ENCODE measurements at places on chromosomes 11 and 22. TPM values are rescaled to one million over a fixed set of nuclear protein-coding genes. Genes with fewer than 3 reads are reported as not detected.
A peak's percentile ranks its signal among the peaks of the same experiment; 100 is the strongest.

Gene DDI1
- total RNA-seq: not detected

DNA sequence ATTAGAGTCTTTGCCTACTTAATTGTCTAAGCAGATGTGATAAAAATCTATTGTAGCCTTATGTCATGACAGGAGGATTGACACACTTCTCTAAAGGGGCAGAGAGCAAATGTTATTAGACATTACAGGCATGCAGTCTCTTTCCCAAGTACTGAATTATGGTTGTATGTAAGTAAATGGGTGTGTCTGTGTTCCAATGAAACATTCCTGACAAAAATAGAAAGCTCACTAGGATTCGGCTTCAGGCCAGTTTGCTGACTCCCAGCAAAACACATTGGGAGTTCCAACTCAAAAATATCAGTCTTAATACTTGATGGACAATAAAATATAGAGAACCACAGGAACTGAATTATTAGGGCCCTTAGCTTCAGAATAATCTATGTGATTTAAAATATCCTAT lies 1480.4 kb downstream of the FAM181B start:
- DNase-seq: no peak

Gene SLC35F2
- 27.0 TPM for total RNA-seq

Gene SCGB2A2
- total RNA-seq: not detected

- DNase-seq: no peak
Observed at GRCh38 chr11:119011476-119012053, 6.6 kb downstream of the RPS25 start.

DNA sequence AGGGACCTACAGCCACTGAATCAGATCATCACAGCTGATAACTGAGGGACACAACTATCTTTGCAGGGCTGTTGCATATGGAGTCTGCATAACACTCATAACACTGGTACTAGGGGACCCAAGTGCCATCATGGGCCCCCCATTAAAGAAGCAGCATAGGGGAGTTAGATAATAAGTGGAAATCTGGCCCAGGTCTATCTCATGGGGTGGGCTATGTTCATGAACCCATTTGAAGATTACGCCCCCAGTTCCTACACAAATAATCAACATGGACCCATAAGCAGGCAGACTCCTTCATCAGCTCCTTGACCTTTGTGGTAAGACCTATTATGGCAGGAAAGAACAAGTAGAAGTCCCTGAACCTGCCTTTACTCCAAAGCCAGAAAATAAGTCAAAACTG lies 48.8 kb downstream of the ASCL2 start:
- no peak for DNase-seq

GRCh38 chr11:15826826-15827225 lies 529.5 kb downstream of the SOX6 start:
- peak; percentile 11 for DNase-seq

GRCh38 chr11:2482204-2482603 lies 37.4 kb downstream of the KCNQ1 start:
- DNase-seq: no peak

GRCh38 chr11:102318469-102318868 lies 1.2 kb downstream of the BIRC3 start:
- peak; percentile 41 for DNase-seq

- no peak for DNase-seq
Observed at GRCh38 chr11:12715941-12716340, 41.7 kb downstream of the TEAD1 start.

DNA sequence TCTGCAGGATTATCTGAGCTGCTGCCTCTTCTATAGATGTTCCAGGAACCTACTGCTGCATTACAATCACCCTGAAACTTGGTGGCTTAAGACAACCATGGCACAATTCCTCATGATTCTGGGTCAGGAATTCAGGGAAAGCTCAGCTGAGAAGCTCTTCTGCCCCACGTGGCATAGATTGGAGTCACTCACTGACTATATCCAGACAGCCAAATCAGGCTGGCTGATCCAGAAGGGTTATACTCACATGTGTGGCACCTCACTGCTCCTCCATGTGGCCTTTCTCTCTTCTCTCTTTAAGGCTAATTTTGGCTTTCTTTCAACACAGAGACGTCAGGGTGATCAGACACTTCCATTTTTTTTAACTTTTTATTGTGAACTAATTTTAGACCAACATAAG lies 125.5 kb downstream of the BBOX1 start:
- DNase-seq: no peak

Gene TRIM49
- not detected for total RNA-seq

Measured in activated naive CD4-positive, alpha-beta T cell treated with anti-CD3 and anti-CD28 coated beads, Interleukin-2, amount 50 U/mL, for 72 hours (primary cell).